ENCODE measurements at places on chromosomes 5 and 9.

DNA sequence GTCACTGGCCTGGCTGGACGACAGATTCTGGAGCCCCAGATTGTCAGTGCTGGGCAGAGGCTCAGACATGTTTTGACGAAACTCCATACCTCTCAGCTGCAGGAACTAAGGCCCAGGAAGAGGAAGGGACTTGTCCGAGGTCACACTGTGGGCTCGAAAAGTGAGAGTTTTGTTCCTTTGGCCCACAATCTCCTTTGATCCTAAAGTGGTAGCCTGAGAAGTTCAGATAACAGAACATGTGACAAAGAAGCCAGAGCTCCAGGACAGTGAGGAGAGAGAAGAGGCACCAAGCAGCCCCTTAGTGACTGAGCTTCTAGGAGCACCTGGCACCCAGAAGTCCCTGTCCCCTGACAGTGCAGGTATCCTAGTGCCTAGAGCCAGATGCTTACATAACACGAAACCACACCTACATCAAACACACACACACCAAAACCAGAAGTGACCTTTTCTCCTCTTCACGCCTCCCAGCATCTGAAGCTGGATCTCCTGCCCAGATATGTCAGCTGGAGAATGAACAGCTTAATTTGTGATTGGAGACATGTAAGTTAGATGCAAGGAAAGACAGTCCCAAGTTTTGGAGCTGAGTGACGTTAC lies 88.9 kb downstream of the ADRB2 start:
- no peak for DNase-seq

- DNase-seq, result no peak
Observed at GRCh38 chr9:24765025-24765756, 219.5 kb upstream of the IZUMO3 start.

DNA sequence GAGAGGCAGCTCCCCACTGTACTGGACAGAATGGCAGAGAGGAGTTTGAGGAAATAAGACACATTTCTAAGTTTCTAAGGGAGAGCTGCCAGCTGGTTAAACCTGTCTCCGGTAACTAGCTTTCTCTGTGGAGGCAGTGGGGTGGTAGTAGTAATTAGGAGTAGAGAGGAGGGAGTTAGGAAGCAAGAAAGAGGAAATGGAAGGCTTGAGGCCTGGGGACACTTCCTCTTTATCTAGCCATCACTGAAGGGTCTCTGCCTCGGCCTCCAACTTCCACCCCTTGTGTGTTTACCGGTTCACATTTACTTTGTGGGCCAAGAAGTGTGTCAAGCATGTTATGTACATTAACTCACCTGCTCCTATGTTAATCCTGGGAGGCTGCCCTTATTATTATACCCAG lies 462.2 kb upstream of the DMAC1 start:
- DNase-seq, result no peak

DNA sequence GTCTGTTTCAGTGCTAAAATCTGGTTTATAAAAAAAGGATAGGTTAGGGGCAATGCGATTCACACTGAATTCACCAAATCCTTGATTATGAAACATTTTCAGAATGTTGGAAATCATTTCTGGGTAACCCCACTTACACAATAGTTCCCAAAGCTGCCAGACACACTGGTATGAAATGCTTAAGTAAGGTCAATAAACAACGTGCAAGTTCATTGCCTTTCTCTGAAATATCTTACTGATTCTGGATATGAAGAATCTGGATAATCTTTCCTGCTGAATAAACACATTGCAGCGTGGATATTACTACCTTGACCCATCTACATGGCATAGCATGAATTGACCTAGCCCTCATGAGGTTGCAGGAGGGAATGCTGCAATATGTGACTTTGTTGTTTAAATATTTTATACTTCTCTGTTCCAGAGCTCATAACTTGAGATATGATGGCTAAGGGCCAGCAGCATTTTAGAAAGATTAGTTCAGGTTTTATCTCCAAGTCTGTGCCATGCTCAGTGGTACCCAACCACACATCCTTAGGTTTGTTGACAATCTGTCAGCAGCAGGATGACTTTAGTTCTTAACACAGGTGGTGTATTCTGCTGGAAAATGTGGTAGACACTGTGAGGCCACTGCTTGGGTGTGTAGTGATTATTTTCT lies 121.0 kb downstream of the NREP start:
- no peak for DNase-seq

- DNase-seq, result no peak
Observed at GRCh38 chr5:170226661-170227060, 6.1 kb upstream of the C5orf58 start.

Data from natural killer cell (primary cell).